ENCODE measurements at places on chromosomes 5 and 9.

DNA sequence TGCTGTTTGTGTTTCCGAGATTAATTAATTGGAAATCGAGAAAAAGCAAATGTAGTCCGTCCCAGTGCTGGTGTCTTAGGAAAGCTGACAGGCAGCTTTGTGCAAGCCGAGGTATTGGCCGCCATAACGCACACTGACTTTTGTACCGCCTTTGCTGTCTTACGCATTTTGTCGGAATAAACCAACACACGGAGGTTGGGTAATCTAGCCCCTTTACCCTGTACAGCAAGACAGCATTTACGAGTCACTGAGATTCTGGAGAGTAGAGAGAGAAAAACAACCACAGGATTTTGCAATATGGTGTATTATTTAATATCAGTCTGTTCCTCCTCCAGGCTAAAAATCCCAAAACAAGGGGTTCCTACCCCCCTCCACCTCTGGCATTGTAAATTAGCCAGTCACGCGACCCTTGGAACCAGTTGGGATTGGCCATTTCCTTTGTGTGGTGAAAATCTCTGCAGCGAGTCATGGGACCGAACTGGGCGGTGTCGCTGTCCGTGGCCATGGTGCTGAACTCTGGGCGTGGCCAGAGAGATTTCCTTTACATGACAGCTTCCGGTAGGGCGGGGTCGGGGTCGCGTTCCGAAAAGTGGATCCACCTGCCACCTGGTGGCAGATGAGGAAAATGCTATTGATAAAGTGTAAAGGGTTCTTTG, 10.3 kb upstream of the PCDHB1 start:
- peak; percentile 25 for DNase-seq

DNA sequence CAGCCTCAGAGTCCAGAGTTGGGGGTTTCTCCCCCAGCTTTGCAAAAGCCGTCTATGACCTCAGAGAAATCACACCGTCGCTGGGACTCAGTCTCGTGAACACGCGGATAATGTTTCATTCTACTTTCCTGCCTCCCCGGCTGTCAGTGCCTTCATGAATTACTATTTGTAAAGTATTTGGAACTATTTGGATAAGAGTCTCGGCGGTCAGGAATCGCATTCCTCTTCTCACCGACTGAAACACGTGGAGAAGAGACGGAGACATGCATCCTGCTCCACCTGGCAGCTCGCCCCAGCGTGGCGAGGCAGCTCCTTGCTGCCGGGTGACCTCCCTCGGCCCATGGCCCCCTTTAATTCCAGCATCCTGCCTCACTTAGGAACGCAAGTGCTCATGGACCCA, 23.9 kb downstream of the IRX2 start:
- no peak for DNase-seq

- no peak for DNase-seq
Observed at GRCh38 chr5:128766406-128766805, 198.9 kb upstream of the SLC27A6 start.

- no peak for DNase-seq
Observed at GRCh38 chr9:133275105-133276000, at the start of gene ABO. TSS of gene ABO (minus strand) at chr9:133275201.

GRCh38 chr9:1001838-1002237, 25.4 kb downstream of the DMRT3 start:
- no peak for DNase-seq

GRCh38 chr9:130265431-130266235, at the start of gene HMCN2:
TSS of gene HMCN2 (plus strand) at chr9:130265760. CDS start at chr9:130265879, 119 bp downstream.
- DNase-seq: no peak

GRCh38 chr5:116271446-116272025, 186.7 kb downstream of the COMMD10 start:
- DNase-seq: no peak

DNA sequence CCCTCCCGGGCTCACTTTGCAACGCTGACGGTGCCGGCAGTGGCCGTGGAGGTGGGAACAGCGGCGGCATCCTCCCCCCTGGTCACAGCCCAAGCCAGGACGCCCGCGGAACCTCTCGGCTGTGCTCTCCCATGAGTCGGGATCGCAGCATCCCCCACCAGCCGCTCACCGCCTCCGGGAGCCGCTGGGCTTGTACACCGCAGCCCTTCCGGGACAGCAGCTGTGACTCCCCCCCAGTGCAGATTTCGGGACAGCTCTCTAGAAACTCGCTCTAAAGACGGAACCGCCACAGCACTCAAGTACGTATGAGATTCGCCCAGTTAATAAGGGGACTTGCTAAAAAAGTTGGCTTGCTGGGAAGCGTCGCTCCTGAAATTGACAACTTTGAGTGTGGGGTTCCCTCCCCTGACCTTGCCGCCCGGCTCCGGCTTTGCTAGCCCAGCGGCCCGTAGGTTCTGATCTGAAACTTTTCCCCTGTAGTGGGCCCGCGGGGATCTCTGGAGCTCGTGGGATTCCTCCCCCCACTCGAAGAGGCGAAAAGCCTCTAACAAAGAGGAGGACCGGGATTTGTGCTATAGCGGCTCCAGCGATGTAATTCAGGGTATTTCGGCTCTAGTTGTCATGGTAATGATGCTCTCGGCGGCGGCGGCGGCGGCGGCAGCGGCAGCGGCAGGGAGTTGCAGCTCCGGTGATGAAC, 572 bp downstream of the NR4A3 start:
- no peak for DNase-seq

DNA sequence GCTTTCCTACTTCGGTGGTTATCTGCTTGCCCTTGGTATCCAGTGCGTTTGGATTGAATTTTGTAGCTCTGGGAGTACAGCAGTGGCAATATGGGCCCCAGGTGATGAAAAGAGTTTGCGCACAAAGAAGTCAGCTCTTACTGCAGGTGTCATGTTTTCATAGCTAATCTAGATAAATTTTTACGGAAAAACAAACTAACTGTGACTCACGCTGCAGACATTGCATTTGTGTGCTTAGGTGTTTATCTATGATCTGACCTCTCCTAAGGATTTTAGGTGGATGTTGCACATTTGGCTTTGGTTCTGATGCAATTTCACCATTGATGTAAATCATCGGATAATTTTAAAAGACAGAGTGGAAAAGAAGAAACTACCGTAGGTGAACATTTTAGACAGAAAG, 92.1 kb downstream of the VCAN start:
- DNase-seq: no peak

GRCh38 chr5:172380301-172380986, 73.9 kb downstream of the SH3PXD2B start:
- no peak for DNase-seq

GRCh38 chr5:32087086-32088082, 86.7 kb downstream of the GOLPH3 start:
- no peak for DNase-seq

DNA sequence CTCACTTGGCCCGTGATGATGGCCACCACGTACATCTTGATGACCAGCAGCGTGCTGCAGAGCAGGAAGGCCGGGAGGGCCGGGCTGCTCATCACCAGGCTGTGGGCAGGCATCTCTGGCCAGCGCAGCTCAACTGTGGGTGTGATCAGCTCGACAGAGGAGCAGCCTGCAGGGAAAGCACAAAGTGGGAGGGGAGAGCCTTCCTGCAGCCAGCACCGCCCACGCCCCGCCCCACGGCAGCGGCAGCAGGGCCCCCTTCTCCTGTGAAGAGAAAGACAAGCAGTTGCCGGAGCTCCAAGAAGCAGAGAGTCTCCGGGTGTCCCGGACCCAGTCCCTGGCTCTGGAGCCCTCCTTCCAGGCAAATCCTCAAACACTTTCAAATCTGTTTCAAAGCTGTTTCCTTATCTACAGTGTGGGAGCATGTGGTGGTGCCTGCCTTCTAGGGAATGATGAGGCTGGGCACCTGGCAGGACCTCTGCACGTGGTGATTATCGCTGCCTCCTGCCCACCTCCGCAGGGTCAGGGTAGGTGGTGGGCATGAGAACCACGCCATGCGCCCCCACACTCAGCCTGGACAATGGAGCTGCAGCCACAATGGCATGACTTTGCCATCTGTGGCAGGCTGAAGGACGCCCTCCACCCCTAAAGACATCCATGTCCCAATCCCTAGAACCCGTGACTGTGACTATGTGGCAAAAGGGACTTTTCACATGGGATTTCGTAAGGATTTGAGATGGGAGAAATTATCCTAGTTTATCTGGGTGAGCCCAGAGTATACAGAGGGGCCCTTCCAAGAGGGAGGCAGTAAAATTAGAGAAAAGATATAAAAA, at the start of gene PTGES:
Gene PTGES, minus strand, starts transcription at position 143 of the 830 bp plus-strand sequence. Its CDS starts 30 bp downstream, at position 113.
- DNase-seq: no peak

GRCh38 chr5:150596826-150597225, 43.6 kb upstream of the SYNPO start:
- no peak for DNase-seq

DNA sequence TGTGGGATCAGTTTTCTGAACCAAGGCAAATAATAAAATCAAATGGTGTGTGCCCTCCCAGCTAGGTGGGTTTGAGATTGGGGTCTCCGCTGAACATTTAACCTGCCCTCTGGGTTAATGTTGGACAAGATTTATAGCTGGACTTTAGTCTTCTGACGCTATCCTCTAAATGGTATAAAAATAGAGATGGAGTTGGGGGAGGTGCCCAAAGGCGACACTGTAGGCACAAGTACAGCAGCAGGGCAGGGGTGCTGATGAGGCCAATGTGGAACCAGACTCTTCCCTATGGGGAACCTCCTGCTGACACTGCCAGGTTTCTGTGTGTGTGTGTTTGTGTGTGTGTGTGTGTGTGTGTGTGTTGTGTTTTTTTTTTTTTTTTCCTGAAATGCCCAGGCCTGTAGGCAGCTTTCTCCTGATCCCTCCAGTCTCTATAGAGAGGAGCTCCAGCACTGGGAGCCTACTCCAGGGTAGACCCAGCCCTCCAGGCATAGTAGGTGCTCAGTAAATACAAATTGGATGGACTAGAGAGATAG, 37.9 kb downstream of the PCDH1 start:
- DNase-seq: no peak

- DNase-seq: no peak
Observed at GRCh38 chr9:129482521-129483414, 138.1 kb downstream of the C9orf50 start.

DNA sequence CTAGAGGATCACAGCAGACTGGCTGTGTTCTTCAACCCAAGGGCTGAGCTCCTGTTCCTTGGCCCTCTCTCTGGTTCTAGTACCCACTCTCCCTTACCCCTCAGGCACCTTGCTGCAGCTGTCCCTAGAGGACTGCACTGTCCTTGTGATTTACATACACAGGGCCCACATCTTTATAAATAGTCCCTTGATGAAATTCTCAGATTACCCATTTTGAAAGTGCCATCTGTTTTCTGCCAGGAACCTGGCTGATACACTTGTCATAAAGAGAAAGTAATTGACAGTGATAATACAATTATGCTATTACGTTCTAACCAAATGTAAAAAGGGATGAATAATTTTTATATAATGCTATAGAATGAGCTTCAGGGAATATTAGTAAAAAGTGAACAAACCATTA, 16.5 kb upstream of the SPARC start:
- no peak for DNase-seq

GRCh38 chr5:73861313-73861988, 235.5 kb downstream of the ARHGEF28 start:
- DNase-seq: no peak

- no peak for DNase-seq
Observed at GRCh38 chr9:38336341-38336740, 56.2 kb upstream of the ALDH1B1 start.

- DNase-seq: no peak
Observed at GRCh38 chr9:784916-785315, 56.6 kb upstream of the DMRT1 start.

GRCh38 chr9:89935115-89935514, 330.3 kb downstream of the GADD45G start:
- DNase-seq: no peak

DNA sequence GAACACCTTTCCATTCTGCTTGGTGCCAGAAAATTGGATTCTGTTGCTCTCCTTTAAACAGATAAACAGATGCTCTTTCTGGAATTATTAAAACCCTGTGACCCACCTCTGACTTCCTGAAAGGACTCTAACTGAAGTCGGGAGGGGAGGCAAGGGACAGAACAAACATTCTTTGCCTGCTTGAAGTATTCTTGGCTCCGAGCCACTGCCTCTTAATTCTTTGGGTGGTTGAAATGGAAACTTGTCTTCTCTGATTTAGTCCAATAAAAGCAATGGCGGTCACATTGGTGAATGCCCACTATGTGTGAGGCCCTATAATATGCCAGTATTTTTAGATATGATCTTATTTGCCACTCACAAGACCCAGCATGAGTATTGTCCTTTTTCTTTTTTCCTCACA, 236.8 kb downstream of the SLIT3 start:
- DNase-seq: no peak

GRCh38 chr9:123335986-123336329, 20.0 kb upstream of the CRB2 start:
- no peak for DNase-seq

DNA sequence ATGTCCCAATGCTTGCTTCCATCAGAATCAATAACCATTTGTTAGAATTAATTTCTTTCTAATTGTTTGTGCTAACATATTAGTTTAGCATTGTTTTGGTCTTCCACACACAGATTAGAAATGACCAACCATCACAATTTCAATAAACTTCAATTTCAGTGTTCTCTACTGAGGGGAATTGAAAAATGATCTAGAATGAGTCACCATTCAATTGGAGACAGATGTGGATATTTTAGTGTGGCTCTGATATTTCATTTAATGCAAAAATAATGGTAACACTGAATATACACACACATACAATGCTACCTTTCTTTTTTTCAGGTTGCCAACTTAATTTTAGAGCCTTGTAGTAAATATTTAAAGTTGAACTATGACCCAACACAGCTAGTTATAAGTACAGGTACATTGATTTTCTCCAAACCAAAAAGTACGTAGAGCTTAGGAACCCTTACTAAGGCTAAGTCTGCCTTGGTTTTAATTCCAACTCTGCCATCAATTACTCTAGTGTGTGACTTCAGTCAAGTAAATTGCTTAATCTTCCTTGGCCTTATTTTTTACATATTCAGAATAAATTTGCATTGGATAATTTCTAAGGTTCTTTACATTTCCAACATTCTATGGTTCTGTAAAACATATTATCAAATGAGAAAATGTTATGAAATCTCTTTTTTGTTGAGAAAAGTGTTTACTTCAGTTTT, 143.9 kb downstream of the DMRTA1 start:
- DNase-seq: no peak

DNA sequence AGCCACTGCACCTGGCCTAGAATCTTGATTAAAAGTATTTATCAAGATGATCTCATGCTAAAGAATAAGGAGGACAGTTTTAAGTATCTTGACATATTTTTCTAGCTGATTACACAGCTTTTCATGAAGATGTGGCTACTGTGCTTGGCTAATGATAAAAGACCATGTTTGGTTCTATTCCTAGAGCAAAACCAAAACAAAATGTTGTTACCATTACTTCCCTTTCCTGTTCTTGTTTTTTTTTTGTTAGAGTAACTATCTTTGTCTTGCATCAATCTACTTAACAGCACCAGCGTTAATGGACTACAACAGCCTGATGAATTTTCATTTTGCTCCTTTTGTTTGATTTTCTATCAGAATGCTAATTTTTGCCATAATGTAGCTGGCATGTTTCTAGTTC, 86.2 kb upstream of the DHFR start:
- DNase-seq: no peak

All from stimulated activated effector memory CD8-positive, alpha-beta T cell treated with anti-CD3 and anti-CD28 coated beads, Interleukin-12 subunit alpha, Interleukin-12 subunit beta, amount 100 ng/mL, for 72 hours (primary cell).